ENCODE measurements at places on chromosomes 11 and 22.
A peak's percentile ranks its signal among the peaks of the same experiment; 100 is the strongest.

DNA sequence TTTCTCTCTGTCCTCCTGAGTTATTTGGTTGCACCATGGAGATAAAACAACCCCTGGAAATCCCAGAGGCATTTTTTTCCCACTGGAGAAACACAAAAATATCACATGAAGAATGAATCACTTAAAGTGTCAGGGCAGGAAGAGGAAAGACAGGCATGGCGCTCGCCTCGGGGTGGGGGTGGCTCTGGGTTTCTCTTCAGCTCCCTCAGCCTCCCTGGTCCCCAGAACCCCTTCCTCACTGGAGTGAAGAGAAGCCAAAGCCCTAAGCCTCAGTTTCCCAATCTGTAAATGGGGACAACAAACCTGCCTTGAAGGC, 938 bp downstream of the SHISAL1 start:
- no peak for DNase-seq

GRCh38 chr22:29755889-29756288, 10.9 kb downstream of the ZMAT5 start:
- DNase-seq, result no peak

DNA sequence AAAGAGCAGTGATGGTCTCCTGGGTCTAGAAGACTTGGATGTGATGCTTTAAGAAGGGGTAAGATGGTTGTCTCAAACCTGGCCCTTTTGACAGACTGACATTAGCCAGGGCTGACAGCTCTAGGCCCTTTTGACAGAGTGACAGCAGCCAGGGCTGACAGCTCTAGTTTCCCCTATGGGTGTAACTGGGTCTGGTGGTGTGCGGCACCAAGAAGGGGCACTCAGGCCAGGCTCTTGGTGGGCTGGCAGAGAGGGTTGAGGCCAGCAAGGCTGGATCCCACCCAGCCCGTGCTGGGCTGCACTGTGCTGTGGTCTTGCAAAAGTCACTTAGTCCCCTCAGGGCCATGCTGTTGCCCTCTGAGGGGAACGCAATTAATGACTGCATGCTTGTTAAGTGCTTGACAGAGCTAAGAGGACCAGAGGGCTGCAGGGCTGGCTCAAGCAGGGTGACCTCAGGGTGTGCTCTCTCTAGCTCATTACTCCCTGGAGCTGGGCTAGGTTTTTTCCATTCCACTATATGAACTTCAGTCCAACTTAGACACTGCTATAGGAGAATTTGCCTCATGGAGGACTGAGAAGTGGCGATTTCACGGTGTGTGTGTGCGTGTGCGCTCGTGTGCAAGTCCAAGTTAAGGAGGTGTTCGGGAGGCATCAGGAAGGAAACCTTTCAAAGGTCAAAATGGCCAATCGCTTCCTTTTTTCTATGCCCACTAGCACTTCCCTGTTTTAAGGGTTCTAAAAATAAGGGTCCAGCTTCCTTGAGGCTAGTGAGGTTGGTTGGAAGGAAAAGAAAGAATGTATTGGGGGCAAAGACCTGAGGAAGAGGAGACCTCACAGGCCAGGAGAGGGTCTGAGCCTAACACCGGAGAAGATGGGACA, 4.4 kb downstream of the UBASH3B start:
- no peak for DNase-seq

DNA sequence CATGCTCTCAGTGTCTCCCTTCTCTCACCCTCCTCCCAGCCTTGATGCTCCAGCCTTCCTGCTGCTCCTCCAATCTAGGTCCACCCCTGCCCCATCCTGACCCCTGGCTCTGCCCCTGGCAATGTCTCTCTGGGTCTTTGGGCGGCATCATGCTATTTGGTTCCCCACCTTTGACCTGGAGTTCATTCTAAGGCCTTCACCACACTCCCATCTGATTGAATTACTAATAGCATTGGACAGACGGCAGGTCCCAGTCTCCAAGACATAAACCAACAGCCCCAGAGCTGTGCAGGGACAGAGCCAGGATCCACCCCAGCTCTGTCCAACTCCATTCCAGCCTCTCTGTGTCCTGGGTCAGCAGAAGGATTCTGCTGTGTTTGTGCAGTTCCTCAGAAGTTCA, 7.2 kb downstream of the APOL4 start:
- no peak for DNase-seq

DNA sequence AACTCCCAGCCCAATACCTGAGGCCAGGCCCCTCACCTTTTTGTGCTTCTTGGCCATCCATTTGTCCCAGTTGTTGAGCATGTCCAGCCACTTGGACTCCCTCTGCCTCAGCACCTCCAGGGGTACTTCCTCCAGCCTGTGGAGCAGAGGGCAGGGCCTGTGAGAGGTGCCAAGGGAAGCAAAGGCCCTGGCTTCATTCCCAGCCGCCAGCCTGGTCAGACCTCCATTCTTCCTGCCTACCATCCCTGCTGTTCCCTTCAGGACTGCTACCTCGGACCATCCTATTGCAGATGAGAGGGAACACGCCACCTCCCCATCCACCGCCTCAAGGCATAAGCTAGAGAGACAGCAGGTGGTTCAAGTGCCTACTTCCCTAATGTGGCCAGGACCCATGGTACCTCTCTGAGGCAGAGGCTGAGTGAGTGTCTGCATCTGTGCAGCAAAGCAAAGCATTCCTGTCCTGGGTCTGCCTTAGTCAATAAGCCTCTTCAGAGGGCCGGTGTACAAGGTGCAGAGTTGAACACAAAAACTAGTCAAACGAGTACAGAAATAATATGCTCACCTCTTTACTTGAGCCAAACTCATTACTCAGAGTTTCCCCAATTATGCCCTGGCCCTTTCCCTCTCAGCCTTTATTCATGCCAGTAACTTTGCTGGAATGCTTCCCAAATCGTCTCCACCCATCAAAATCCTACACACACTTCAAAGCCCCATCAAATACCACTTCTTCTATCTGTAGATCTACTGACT, 15.4 kb upstream of the CASTOR1 start:
- DNase-seq, result no peak

GRCh38 chr22:36966851-36967540, 52.3 kb downstream of the TST start:
- no peak for DNase-seq

DNA sequence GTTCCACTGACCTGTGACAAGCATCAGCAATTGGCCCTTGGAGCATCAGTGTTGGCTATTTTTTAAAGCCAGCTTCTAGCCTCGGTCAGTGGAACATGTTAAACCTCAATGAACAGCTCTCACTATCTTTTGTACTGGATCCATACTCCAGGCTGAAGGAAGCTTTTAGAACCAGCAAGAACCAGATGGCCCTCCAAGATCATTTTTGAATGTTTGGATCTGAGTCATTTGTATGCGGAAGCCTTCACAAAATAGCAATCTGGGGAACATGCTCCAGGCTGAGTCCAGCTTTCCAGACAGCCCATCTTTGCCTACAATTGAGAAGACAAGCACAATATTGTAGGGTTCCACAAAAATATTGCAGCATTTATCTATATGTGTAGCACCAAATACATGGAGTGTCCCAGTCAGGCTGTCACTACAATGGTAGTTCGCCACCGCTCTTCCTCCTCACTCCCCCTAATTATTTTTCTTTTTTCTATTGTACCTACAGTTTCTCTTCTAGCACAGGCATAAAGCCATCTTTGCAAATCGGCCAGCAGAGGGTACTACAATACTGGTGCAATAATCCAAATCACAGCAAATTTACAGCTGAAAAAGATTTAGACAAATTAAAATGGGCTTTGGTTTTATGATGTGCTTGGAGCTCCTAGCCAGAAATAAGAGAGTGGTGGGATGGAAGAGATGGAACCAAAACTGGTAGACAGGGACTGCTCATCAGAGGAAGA, 177.4 kb upstream of the BLID start:
- DNase-seq, result no peak

- peak; percentile 64 for DNase-seq
Measured at GRCh38 chr11:36376888-36377758, 81.0 kb downstream of the PRR5L start.

DNA sequence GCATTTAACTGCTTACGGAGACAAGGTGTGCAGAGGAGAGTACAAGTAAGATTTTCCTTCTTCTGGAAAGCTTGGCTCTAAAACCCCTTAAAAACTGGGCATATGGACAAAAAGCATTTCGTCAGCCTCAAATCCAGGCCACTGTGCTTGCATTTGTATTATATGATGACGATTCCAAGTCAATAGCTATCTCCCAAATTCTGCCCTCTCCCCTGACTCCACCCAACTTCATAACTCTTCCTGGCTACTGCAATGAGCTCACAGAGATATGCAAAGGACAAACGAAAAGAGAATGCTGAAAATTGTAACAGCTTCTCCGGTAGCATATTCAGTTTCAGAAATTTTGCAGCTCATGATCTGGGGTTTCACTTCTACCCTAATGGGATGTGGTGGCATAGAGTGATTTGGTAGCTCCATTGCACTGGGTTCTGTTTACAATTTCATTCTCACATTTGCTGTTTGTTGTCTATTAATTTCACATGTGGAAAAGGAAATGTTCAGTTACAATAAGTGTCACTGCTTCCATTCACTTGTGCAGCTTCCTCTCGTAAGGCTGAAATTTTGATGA, 45.6 kb upstream of the CHRM4 start:
- no peak for DNase-seq

DNA sequence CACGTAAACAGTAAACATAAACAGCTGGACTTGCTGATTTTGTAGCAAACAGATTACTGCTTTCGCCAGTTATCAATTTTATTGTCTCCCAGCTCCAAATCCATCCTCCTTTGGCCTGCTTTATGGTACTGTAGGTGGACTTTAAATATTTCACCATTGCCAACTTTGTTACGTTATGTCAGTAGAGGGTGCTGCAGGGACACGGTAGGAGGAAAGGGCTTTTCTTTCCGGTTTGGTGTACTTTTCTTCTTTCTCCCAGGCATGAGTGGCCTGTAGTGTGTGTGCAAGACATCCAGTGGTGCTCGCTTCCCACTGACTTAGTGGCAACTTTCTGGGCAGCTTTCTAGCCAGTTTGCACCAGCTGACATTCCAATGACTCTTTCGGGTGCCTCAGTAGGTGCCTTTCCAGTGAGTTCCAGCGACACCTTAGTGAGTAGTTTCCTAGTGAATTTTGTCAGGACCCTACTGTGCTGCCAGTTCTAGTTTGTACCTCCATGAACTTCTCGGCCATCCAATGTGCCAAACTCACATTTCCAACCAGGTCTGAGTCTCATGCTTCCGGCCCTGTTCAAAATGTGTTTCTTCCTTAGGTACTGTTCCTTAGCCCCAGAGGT, 267.6 kb upstream of the TENM4 start:
- no peak for DNase-seq

DNA sequence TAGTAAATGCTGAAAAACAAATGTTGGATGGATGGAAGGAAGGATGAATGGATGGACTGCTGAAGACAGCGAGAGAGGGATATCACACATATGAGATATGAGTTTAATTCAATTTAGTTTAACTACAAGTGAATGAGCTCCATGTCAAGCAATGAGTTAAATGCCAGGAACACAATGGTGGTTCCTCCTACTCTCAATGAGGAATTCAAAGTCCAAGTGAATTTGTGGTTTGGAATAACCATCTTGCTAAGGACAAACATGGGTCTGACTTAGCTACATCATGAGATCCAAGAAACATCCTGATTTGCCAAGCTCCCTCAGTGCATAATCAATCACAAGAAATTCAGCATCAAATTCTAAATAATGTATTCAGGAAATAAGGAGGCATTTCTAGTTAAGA, 26.1 kb upstream of the PPP2R1B start:
- DNase-seq, result no peak

DNA sequence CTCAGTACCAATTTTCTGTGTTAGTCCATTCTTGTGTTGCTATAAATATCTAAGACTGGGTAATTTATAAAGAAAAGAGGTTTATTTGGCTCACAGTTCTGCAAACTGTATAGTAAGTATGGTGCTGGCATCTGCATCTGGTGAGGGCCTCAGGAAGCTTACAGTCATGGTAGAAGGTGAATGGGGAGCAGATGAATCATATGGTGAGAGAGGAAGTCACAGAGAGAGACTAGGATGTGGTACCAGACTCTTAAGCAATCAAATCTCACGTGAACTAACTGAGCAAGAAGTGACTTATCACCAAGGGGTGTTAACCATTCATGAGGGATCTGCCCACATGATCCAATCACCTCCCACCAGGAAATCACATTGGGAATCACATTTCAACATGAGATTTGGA, 60.8 kb upstream of the ZBED5 start:
- DNase-seq, result no peak

DNA sequence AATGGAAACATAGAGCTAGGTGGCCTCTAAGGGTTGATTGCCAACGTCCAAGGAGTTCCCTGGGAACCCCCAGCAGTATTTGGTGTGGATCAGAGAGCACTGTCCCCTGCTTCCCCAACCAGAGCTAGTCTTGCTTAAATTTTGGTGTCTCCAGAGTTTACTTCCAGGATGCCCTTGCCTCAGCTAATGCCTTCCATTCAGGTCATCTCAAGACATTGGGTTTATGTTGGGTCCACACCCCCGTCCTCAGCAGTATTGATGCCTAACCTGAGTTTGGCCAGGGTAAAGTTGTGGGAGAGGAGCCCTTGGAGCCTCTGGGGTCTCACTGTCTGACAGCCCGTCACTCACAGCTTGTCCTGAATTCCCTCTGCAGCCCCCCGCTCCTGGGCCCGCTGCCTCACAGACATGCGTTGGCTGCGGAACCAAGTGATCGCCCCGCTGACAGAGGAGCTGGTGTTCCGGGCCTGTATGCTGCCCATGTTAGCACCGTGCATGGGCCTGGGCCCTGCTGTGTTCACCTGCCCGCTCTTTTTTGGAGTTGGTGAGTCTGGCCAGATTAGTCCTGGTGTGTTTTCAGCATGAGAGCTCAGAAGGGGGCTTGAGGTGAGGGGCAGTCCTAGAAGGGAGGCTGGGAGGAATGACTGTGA, 1.4 kb downstream of the RCE1 start:
- no peak for DNase-seq

GRCh38 chr22:20213833-20214708, 54.0 kb downstream of the RTN4R start:
- DNase-seq, result no peak

DNA sequence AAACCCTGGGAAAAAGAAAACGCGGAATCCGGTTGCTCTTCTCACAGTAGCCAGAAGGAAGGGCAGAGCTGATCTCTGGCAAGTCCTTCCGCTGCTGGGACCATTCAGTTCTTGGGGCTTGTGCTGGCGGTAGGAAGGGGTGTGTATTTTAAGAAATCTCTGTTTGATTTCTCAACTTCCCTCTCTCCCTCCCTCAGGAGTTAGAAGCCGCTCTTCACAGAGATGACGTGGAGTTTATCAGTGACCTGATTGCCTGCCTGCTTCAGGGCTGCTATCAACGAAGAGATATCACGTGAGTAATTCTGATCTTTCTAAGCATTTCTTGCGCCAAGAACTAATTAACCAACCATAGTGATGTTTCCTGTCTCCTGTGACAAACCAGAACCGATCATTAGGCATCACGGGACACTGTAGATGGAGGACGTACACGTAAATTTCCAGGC, 85.9 kb upstream of the SLC25A18 start:
- DNase-seq, result no peak

DNA sequence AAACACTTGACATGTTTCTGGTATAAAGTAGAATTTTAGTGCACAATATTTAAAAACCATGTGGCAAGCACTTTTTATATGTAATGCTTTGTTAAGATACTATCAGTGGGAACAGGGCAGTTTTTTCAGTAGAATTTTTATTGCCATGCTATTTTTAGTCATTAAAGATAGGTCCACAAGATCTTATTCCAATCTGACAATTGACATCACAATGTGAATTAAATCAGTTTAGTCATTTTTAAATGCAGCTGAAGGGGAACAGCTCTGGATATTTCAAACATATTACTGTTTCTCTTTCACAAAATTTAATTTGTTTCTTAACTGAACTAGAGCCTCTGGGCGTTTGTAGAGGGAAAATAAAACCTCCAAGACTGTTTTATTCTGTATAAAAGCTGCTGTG, 194.1 kb downstream of the MSANTD4 start:
- DNase-seq, result no peak

- no peak for DNase-seq
Measured at GRCh38 chr11:132047167-132047566, 676.8 kb downstream of the NTM start.

GRCh38 chr11:112219476-112220232, 6.6 kb upstream of the PTS start:
- peak; percentile 49 for DNase-seq
